Articular chondrocyte of knee joint (primary cell): ENCODE measurements at places on chromosomes 3 and 15. TPM values are rescaled to one million over a fixed set of nuclear protein-coding genes. Genes with fewer than 3 reads are reported as not detected.

The CPA3 gene
- total RNA-seq, result 0.11 TPM in 1 of 2 replicates, not detected in the other

The FEZF2 gene
- total RNA-seq, result not detected in 2 replicates

The UBA7 gene
- 49.7 and 53.4 TPM in 2 replicates for total RNA-seq

The GASK1A gene
- total RNA-seq, result 0.78 and 1.3 TPM in 2 replicates

The CHRD gene
- 1.7 and 4.7 TPM in 2 replicates for total RNA-seq

The SLC38A3 gene
- total RNA-seq, result 0.11 and 0.39 TPM in 2 replicates

The BNC1 gene
- total RNA-seq, result 6.1 and 7.0 TPM in 2 replicates

The RTP4 gene
- 2.5 and 4.4 TPM in 2 replicates for total RNA-seq

The ASB14 gene
- under 0.01 and 0.11 TPM in 2 replicates for total RNA-seq
